ENCODE measurements at places on chromosomes 5 and 9.

DNA sequence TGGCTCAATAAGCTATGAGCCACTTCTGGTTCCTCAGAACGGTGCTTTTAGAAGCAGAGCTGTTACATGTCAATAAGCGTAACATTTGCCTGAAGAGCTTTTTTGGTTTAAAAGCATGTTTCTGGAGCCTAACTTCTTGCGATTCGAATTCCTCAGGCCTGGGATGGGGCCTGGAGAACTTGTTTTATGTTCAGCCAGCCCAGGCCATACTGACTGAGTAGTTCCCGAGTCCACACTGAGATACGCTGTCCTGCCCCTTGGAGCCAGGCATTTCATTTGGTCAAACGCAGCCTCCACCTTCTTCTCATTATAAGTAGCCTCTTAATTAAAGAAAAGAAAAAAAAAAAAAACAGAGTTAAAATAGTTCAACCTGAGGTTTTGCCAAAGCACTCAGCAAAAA lies 260.6 kb upstream of the ANKRD55 start:
- H3K4me3 ChIP-seq = no peak overlapping the region
- no peak for DNase-seq
- H3K36me3 ChIP-seq = no peaks in the 10 kb centered on the region

DNA sequence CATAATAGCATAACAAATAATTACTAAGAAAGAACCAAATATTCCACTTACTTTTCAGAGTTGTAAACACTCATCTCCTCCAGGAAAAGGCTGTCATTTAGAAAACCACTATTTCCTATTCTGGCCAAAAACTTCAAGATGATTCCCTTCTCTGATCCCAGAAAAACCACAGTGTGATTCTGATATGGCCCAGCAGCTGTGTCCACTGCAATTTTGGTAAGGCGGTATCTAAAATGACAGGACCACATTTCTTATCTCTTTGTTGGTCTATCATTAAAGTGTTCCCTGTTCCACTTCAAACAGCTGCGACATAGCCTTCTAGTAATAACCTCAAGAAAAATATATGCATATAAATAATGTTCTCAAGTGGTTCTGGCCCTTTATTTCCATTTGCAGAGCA lies 96.1 kb downstream of the SEMA6A start:
- no peak overlapping the region for H3K27ac ChIP-seq
- peaks cover 95% of the 10 kb centered on the region for H3K36me3 ChIP-seq
- H3K4me3 ChIP-seq = no peak overlapping the region
- DNase-seq = no peak
- no peaks in the 10 kb centered on the region for H3K27me3 ChIP-seq
- H3K4me1 ChIP-seq = peaks cover 12% of the 10 kb centered on the region

GRCh38 chr5:41708604-41708940 lies 161.7 kb downstream of the OXCT1 start:
- no peak for DNase-seq
- peaks cover 5% of the 10 kb centered on the region for H3K27me3 ChIP-seq
- H3K4me1 ChIP-seq = no peaks in the 10 kb centered on the region
- no peak overlapping the region for H3K27ac ChIP-seq

DNA sequence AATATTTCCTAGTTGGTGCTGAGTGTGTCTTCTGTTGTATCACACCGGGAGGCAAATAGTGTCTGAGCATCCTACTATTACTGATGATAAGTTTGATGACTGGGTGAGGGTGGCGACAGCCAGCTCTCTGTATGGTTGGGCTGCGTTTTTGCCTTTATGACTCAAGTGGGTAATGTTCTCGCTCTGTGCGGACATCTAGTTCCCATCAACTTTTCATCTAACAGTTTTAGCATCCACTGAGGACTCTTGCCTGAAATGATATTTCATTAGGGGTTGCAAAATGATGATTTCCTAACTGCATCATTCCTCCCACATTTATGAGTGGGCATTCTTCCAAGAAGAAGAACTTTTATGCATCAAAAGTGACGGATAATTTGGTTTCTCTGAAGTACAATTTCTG lies 26.5 kb downstream of the HMCN2 start:
- DNase-seq = no peak
- no peak overlapping the region for H3K27ac ChIP-seq
- no peak overlapping the region for H3K4me3 ChIP-seq
- no peaks in the 10 kb centered on the region for H3K36me3 ChIP-seq
- H3K27me3 ChIP-seq = peaks cover 59% of the 10 kb centered on the region

DNA sequence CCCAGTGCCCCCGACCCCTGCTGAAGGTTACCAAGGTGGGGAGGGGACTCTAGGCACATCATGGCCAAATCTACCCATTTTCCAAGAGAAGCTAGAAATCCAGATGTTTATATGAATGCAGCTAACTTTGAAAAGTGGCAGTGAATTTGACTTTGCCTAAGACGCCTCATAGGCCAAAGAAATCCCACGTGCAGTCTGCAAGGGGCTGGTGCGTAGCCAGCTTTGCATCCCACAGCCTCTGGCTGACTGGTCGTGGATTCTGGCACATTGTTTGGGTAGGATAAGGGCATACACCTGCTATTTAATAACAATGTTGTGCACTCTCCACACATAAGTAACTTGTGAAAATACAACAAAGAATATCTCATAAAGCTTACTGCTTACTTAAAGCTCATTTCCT lies 3.5 kb upstream of the GADD45G start:
- no peaks in the 10 kb centered on the region for H3K36me3 ChIP-seq
- DNase-seq = no peak
- H3K4me3 ChIP-seq = no peak overlapping the region
- peaks cover 31% of the 10 kb centered on the region for H3K4me1 ChIP-seq
